ENCODE measurements at places on chromosomes 16 and 17.

- DNase-seq: no peak
Observed at GRCh38 chr17:2903193-2903974, 107.1 kb downstream of the RAP1GAP2 start.

GRCh38 chr17:2466931-2467330 lies 44.8 kb downstream of the METTL16 start:
- no peak for DNase-seq

DNA sequence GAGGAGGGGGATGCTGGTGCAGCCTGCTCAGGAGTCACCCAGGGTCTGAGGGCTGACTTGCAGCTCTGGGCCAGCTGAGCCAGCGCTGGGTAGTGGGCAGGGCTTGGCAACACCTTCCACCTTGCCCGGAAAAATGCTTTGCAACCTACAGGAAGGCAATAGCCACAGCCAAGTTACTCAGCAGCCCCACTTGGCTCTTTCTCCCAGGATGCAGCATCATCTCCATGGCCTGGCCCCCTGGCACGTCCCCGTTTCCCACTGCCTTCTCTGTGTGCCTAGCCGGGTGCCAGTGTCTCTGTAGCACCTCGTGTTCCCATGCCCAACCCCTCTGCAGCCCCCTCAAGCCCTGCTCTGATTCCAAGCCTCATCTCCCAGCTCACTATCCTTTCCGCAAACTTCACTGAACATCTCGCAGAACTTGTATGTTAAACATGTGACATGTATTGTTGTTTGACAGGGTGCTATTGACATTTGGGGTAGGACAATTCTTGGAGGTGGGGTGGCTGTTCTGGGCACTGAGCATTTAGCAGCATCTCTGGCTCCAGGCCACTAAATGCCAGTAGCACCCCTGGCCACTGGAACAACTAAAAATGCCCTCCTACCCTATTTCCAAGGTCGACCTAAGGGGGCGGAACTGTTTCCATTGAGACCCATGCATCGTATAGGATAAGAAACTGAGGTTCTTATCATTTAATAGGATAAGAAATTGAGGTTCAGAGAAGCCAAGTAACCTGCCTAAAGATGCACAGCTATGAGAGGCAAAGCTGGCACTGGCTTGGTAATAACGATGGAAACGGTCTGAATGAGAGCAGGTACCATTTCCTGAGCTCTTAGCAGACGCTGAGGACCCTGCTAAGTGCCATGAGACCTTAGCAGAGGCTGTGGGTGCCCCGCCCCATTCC lies 12.2 kb downstream of the DEXI start:
- DNase-seq: no peak

DNA sequence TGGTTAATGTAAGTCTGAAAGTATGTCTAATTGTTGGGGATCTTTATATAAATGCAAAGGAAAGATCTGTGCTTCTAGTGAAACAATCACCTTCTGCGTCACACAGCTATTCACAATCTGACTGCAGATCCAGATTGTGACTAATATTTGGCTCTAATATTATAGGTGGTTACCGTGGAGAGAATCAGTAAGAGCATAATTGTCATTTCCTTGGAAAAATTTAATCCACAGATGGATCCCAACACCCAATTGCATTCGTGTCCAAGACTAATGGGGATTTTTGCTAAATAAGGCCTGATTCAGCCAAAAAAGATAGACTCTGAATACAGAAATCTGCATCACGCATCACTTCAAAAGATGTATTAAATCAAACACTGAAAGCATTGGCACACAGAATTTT lies 2.7 kb upstream of the KCNJ2 start:
- no peak for DNase-seq

GRCh38 chr16:55778757-55779156 lies 54.1 kb downstream of the CES1 start:
- no peak for DNase-seq

DNA sequence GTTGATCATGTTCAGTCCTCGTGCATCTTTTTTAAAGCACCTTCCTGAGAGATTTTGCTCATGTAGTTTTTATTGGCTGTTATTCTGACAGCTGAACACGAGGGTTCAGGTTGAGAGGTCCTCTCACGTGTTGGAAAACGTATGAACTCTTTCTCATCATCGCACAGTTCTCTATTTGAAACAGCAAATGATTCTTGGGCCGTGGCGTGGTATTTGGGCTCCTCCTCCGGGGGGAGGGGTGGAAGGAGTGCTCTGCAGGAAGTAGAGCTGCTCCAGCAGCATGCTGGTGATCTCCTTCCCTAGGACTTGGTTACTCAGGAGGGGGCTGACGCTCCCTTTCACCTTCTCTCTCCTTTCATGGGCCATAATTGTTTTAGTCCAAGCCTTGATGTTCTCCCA lies 70.4 kb downstream of the KSR1 start:
- no peak for DNase-seq

Measured in activated CD4-positive, alpha-beta T cell treated with anti-CD3 and anti-CD28 coated beads, Interleukin-2, amount 50 U/mL, for 1 hour (primary cell).